Stimulated activated naive CD4-positive, alpha-beta T cell (primary cell): ENCODE measurements at places on chromosomes 4 and X.

- DNase-seq: no peak
These were observed 49.8 kb upstream of the PRSS48 start for GRCh38 chr4:151227172-151227571.

DNA sequence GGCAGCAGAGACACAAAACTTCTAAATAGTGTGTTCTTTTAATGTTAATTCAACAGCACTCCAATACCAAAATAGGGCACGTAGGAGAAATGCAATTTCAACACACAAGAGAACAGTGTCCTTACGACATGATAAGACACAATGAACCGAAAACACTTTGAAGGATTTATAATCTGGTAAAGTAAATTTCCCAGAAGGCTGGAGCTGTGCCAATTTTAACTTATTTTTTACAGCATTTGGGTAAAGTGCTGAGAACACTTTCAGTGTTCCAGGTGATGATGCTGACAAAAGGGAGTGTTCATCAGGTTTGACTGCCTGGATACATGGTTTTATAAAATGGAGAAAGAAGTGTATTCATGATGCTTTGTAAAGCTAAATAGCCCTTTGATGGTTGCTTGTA lies 76.5 kb downstream of the MAPK10 start:
- DNase-seq: no peak

- DNase-seq: no peak
These were observed 27.1 kb downstream of the RAI2 start for GRCh38 chrX:17833954-17834353.

GRCh38 chr4:159232465-159233106 lies 129.7 kb downstream of the RAPGEF2 start:
- DNase-seq: no peak

DNA sequence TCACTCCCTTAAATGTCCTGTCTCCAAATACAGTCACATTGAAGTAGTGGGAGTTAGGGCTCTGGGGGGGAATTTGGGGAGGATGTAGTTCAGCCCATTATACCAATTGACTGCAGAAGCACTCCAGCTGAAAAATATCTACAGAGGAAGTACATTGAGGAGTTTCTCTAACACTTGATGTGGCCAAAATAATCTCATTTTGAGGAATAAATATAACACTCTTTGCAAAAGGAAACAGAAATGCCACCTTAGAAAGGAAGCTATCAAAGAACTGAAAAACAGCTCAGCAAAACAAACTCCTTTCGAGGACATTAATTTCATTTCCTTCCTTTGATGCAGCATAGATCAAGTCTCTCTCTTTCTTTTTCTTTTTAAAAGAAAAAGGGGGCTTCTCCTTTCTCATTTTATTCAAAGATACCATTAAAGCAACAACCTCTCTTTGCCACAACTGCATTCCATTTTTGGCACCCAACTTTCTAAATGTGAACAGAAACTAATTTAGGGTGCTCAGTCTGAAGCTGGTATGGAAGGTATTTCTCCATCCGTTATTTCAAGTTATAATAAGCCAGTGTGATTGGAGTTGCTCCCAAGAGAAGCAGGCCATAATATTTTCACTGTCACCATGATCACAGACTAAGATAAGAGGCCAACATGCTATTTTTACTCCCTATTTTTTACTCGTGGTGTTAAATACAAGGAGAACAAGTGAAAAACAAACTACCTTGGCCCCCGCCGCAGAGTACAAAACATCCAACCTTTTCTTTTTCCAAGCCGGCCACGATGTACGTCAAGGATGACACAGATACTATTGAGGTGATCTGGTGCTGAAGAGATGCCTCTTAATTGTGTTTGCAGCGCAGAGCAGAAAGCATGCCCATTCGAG lies 230.4 kb upstream of the GATB start:
- peak; percentile 55 for DNase-seq

GRCh38 chr4:97560009-97560408 lies 583.3 kb downstream of the STPG2 start:
- no peak for DNase-seq

- no peak for DNase-seq
These were observed 28.0 kb downstream of the ING2 start for GRCh38 chr4:183532821-183533220.

- DNase-seq: no peak
These were observed 32.9 kb downstream of the CHM start for GRCh38 chrX:86014421-86014820.

DNA sequence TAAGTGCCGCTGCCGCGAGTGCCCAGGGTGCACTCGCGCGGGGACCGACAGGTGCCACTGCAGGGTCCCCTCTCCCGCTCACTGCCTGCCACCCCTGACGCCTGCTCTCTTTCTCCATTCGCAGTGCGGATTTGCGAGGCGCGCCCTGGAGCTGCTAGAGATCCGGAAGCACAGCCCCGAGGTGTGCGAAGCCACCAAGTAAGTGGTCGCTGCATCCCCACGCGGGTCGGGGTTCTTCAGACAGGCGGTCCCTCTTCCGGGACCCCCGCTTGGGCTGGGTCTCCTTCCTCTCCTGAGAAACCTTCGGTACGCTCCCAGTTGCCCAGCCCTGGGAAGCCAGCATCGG lies 547 bp downstream of the GUCY1A1 start:
- DNase-seq: no peak

GRCh38 chrX:31832263-31832662 lies 760.4 kb upstream of the FTHL17 start:
- DNase-seq: no peak

DNA sequence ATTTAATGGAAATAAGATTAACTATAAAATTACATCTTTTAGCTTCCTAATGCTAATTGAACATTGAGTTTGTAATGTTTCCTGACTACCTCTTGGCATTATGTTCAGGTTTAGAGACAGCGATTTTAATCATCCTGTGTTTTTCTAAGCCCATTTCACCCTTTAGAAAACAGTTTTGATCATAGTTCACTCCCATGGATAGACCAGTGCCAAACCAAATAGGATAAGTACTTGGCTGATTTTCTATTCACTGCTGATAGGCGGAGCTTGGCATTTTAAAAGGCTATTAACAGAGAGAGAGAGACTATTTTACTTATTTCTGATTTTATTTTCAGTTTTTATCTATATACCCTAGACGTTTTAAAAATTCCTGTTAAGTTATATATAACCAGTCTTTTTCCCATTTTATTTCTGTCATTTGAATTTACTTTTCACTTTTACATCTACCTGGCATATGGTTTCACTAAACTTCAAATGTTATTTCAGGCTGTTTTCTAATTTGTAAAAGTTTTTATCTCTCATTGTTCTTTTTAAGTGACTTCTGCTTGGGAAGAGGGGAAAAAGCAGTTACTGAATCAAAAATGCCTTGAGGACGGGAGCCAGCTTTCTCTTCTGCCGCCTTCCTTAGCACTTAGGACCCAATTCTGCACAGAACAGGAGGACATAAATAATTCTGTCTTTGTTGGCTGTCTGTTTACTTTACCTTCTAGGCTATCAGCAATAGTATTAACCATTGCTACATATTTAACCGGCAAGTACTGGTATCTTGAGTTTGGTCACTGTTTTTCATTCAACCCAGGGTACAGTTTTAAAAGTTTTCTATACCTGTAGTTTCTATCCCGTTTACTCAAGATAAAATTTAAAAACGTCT lies 46.4 kb downstream of the SGMS2 start:
- DNase-seq: no peak

DNA sequence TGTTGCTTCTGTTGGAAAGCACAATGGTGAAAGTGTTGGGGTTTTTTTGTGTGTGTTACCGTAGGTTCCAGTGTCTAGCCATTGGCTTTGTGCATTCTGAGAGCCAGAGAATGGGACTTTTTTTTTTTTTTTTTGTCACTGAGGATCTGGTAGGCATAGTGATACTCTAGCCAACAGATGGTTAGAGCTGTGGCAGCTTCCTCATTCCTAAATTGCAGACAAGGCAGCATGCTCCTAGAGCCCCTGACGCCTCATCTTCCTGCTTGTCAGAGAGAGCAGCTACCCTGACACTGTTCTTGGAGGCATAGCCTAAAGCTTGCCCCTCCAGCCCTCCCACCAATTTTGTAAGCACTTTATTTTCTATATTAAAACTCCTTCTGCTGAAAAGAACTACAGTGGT lies 27.0 kb downstream of the ARHGEF9 start:
- DNase-seq: no peak

GRCh38 chr4:38008571-38009021 lies 48.4 kb downstream of the PTTG2 start:
- no peak for DNase-seq

DNA sequence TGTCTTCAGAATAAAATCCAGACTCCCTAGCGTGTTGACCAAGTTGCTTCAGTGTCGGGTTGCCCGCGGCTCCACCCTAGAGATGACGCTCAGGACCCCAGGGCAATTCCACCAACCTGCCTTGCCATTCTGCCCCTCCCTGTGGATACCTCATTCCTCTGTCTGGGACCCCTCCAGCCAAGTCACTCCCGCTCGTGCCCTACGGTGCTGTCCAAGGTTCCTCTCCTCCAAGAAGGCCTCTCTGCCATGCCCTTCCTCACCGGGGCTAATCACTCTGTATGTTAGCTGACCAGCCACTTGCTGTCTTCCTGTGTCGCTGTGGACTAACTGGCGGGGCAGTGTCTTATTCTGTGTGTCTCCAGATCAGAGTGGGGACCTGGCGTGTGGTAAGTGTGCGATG lies 46.6 kb downstream of the TENM3 start:
- no peak for DNase-seq

GRCh38 chrX:9677098-9677739 lies 88.4 kb downstream of the GPR143 start:
- DNase-seq: no peak

- DNase-seq: no peak
These were observed 126.9 kb downstream of the CBLL2 start for GRCh38 chrX:22399437-22400192.

- DNase-seq: no peak
These were observed 35.1 kb downstream of the EPHA5 start for GRCh38 chr4:65635051-65635821.

DNA sequence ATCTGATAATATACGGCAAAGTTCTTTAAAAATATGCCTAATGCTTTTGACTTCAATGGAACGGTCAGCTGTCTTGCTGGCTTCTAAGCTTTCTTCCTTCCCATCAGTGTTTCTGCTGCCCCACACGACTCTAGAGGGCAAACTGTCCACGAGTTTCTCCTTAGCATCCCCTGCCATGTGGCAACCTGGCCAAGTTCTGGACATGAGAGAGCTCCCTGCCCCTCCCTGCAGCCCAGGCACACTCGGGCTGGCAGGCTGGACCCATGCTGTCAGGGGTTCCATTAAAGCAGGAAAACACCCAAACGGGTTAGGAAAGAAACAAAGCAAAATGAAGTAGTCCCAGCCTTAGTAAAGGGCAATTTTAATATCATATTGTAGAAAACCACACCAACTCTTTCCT lies 38.8 kb downstream of the KDR start:
- DNase-seq: no peak

DNA sequence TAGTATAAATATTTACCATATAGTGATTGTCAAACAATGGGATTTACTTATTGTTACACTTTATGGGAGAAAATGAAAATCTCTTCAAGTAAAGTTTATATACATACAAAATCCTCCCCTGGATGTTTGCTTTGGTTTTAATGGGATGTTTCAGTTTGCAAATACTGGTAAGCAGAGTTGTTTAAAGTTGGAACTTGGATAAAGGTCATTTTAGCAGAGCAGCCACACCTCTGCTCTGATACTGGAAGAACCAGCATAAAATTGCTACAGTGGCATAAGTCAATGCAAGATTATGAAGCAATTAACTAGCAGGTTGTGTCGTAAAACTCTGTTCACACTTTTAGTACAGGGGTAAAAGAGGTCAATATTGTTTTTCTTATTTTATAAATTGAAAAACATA lies 101.2 kb downstream of the TRAPPC11 start:
- DNase-seq: no peak

- no peak for DNase-seq
These were observed 42.4 kb downstream of the CLCN4 start for GRCh38 chrX:10199212-10199611.

DNA sequence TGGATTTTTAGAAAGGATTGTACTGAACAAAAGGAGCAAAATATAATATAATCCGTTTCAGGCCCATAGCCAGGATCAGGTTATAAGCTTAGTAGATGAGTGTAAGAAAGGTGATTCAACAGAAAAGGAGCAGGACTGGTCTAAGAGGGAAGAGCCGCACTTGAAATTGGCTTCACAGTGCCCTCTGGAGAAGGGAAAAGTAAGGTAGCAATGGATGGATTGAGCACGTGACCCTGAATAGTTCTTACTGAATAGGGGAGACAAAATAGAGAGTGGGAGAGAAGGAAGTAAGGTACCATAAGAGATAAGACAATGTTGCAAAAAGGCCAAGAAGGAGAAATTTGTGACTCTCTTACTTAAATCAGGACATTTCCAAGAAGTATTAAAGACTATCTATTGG lies 15.6 kb downstream of the CXorf66 start:
- no peak for DNase-seq

GRCh38 chrX:103562801-103563200 lies 22.5 kb upstream of the TCEAL4 start:
- DNase-seq: no peak

DNA sequence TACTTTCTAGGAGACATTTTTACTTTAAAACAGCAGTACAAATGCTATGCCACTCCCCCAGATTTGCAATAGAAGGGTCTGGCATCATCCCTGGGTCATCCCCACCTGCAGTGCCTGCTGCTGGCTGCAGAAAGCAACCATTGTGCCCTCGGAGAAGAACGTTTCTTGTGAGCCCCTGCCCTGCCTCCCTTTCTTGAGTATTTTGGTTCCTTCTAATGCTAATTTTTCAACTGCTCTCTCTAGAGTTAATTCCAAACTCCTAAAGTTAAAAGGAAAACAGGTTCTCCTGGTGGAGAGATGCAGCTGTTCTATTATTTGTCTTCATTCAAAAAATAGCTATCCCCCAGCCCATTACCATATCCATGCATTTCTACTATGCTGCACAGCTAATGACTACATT lies 107.1 kb downstream of the IDS start:
- DNase-seq: no peak

DNA sequence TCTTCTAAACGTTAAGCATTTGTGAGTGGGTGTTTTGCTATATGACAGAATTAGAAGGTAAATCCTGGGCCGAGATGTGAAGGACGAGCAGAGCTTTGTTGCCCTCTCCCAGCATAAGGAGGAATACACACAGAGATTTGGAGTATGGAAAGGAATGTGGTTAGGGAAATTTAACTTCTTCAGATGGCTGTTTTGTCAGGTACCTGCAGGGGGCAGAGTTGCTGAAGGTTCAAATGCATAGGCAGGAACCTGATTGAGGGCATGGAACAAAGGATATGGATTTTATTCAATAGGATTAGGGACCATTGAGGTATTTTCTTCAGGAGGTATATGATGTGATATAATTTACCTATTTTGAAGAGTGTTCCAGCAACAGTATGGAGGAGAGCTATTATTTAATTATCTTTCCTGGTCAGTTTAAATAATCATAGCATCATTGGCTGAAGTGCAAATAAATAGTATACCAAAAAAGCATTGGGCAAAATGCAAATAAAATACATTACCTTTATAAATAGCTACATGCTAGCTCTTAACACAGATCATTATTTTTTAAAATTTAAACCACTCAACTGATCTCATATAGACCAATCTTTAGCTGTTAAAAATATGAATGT lies 143.6 kb downstream of the SLIT2 start:
- DNase-seq: no peak

GRCh38 chr4:112266823-112267222 lies 18.9 kb downstream of the TIFA start:
- DNase-seq: peak; percentile 12
